Stimulated activated CD4-positive, alpha-beta T cell treated with anti-CD3 and anti-CD28 coated beads, Interleukin-12 subunit alpha, Interleukin-12 subunit beta, amount 100 ng/mL, for 24 hours (primary cell): ENCODE measurements at places on chromosomes 2 and 18.

- no peak for DNase-seq
These were observed 3.2 kb downstream of the UBE2E3 start for GRCh38 chr2:180983468-180984242.

- no peak for DNase-seq
These were observed 57.2 kb downstream of the RAD51AP2 start for GRCh38 chr2:17461087-17461475.

GRCh38 chr2:236671896-236672562 lies 102.4 kb downstream of the ACKR3 start:
- no peak for DNase-seq

GRCh38 chr2:241540771-241541561 lies 17.6 kb upstream of the BOK start:
- peak; percentile 60 for DNase-seq

- DNase-seq = no peak
These were observed 19.5 kb downstream of the NFE2L2 start for GRCh38 chr2:177245010-177245422.

GRCh38 chr2:20145497-20146193 lies 79.3 kb downstream of the SDC1 start:
- no peak for DNase-seq

GRCh38 chr2:111135237-111135909 lies 14.7 kb downstream of the BCL2L11 start:
- no peak for DNase-seq

DNA sequence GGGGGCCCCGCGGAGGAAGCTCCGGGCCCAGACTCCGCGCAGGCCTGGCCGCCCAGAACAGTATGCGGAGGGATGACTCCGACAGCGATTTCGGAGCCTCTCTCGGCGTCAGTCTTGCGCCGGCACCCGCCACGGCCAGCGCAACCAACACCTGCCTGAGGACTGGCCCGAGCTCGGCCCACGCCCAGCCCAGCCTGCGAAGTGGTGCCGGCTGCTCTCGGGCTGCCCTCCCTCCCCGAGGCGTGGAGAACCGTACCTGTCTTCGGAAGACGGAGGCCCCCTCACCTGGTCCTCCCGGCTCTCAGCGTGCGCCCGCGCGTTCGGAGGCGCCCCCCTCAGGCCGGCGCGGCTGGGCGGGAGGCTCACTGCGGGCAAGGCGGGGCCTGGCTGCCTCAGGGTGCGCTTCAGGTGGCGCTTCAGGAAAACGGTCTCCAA lies at the start of gene M1AP:
Gene M1AP, minus strand, starts transcription at position 322 of the 435 bp plus-strand sequence. CDS start 8,055 bp downstream, outside the sequence.
- no peak for DNase-seq

- DNase-seq = no peak
These were observed 651.9 kb downstream of the SLC4A3 start for GRCh38 chr2:220279372-220279771.
